NCI-H2171 treated with DMSO at 0.1 percent for 48 hours (cell line): ENCODE measurements at places on chromosomes 2 and 18.

DNA sequence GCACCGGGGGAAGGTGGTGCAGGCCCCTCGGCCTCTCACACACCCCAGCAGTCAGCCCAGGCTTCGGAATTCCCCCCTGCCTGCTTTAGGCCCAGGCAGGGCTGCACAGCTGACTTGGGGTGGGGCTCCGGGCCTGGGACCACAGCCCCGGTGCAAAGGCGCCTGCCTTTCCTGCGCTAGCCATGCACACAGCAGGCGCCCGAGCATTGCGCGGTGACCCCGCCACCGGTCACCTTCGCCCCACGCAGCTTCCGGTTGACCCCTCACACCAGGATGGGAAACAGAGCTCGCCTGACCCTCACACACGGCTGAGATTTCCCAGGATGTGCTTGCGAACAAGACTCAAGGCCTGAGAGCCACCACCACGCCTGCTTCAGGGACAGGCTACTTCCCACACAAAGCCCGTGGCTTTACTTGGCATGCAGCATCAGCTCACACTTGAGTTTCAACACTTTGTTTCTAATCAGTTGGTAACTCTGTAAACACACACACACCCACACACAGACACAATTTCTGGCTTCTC, 46.0 kb downstream of the SLC66A2 start:
- no peak for DNase-seq

DNA sequence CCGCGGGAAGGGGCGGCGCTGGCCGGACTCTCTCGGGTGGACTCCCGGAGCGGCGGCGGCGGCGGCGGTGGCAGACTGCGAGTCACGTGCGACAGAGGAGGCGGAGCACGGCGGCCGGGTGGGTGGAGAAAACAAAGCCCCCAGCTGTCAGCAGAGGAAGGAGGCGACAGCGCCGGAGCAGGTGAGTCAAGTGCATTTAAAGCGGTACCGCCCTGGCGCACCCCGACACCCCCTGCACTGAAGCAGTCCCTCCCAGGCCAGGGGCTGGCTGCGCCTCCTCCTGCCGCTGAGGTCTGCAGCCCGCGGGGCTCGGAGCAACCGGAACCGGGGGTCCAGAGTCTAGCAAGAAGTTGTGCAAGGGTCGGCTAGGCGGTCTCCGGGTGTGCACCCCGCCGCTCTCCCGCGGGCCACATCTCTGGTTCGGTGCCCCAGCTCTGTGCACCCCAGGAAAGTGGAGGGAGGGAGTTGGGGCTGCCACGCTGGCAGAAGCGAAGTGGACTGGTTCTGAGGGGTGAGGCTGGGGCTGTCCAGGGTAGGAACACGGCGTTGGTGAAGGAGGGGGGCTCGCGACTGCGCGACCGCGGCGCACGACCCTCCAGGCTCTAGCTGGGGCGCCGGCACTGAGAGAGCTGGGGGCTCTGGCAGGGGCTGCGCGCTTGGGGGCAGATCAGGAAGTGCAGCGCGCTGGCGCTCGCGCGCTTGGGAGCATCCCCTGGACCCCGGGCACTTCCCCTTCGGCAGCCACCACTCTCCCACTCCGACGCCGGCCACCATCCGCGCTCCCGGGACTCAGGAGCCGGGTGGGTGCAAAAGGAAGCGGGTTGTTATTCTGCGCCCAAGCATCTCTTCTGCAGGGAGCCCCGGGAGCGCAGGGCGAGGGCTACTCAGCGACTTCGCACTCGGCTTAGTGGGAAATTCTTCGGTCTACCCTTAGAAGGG, 64.0 kb upstream of the MAPRE2 start:
- peak; percentile 78 for DNase-seq

- no peak for DNase-seq
Measured at GRCh38 chr2:40129725-40130124, 322.2 kb downstream of the SLC8A1 start.

DNA sequence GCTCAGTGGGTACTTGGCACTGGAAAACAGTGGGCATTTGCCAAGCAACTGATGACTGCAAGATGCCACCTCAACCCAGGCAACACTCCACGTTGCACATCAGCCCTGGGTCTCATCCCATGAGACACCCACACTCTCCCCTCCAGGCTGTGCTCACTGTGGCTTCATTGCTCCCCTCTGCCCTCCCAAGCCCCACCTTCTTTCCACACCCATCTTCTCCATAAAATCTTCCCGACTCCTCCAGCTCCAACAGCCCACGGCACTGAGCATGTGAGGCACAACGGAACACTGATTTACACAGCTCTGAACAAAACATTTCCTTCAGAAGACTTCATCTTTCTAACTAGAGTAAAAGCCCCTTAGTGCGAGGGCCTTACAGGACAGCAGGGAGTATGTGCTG, 117.8 kb upstream of the ACAA2 start:
- DNase-seq, result no peak

DNA sequence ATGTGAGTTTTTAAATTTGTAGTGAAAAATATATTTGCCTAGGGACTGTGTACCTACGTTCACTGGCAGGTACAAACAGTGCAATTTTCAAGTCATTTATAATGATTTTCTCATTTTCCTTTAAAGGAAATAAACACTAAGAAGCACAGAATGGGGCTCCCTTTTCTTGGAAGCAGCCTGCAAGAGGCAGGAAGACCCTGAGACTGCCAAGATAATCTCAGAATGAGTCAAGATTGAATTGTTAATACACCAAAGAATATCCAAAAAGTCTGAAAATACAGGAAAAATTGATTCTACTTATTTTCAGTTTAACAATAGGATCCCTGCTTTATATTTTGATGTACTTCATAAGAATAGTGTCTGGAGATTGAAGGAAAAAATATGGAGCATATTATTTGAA, 331.2 kb downstream of the CTNNA2 start:
- no peak for DNase-seq

- peak; percentile 77 for DNase-seq
Measured at GRCh38 chr2:183037553-183038340, 510 bp downstream of the NCKAP1 start.

DNA sequence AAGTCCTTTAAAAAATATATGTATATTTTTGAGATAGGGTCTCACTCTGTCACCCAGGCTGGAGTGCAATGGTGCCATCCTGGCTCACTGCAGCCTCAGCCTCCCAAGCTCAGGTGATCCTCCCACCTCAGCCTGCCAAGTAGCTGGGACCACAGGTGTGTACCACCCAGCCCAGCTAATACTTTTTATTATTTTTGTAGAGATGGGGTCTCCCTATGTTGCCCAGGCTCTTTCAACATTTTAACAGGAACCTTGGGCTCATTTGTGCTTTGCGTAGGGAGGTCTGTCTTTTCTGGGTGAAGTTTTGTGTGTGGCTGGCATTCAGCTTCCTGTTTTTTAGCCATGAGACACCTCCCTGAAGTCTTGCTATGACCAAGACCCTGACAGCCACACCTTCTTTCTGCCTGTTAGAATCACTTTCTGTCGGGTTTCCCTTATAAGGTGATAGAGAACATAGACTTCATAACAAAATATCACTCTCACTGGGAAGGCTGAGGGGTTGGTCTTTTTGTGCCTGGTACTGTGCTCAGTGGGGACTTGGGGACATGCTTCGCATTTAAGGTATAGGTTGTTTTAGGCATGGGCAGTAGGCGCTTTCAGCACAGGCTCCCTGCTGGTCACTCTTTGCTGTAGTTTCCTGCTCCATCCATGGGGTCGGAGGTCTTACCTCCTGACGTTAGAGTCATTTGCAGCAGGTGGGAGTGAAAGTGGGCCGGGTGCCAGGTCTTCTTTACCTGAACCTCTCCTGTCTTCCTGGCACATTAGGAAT, 3.4 kb downstream of the RAB31 start:
- no peak for DNase-seq

DNA sequence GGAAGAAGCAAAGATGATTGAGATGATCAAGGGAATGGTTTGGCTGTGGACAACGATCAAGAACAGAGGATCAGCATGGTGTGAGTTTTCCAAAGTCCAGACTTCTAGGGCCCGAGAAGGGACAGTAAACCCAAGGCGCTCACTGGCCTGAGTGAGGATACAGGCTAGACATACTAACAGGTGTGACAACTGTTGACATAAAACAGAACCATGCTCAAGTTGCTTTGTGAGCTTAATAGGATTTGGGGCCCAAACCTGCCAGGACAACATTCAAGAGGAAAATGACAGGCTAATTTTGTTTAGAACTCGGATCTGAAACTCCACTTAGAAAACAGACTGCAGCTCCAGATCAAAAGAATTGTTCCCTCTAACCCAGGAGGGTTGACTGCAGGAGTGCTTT, 68.1 kb upstream of the ACKR3 start:
- no peak for DNase-seq

DNA sequence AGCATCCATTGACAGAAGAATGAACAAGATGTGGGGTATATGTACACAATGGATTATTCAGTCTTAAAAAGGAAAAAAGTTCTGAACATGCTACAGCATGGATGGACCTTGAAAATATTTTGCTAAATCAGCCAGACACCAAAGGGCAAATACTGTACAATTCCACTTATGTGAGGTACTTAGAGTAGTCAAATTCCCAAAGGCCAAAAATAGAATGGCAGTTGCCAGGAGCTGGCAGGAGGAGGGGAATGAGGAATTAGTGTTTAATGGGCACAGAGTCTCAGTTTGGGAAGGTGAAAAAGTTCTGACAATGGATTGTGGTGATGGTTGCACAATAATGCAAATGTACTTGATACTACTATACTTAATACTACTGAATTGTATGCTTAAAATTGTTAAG, 193.2 kb downstream of the MBD2 start:
- no peak for DNase-seq

DNA sequence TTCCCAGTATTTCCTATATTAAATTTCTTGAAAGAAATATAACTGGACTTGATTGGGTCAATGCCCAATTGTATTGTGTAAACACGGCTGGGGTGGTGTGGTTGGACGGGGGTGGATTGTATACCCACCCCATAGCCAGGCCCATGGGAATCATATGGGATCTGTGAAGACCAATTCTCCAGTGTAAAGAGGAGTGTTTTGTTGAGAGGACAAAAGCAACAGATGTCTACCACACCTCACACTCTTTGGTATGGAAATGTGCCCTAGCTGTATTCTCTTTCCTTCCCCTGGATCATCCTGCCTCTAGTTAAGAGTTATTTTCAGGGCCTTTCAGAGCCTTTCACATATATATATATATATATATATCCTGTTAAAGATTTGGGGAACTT, 57.5 kb upstream of the TGIF1 start:
- DNase-seq, result no peak

GRCh38 chr2:143843686-143844085, 676.2 kb downstream of the ZEB2 start:
- no peak for DNase-seq

DNA sequence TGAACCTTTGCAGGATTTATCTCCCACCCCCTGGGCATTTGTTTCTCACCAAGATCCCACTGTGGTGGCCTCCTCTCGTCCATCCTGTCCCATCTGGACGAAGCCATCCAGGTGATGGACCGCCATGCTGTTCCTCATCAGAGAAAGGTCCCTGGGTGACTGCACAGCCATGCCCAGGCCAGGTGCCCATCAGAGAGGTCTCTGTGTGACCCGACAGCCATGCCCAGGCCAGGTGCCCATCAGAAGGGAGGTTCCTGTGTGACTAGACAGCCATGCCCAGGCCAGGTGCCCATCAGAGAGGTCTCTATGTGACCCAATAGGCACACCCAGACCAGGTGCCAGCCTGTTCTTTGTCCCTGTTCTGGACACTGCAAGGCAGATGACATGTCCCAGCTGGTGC, 360.9 kb upstream of the SALL3 start:
- no peak for DNase-seq

GRCh38 chr18:27363872-27364271, 178.8 kb upstream of the CHST9 start:
- peak; percentile 60 for DNase-seq

- DNase-seq, result no peak
Measured at GRCh38 chr2:61670591-61671501, 132.7 kb upstream of the XPO1 start.

GRCh38 chr2:10721396-10722251, at the start of gene ATP6V1C2:
Gene ATP6V1C2, plus strand, starts transcription at chr2:10721630. Its CDS starts 1,220 bp downstream, at chr2:10722850.
- DNase-seq, result peak; percentile 25

DNA sequence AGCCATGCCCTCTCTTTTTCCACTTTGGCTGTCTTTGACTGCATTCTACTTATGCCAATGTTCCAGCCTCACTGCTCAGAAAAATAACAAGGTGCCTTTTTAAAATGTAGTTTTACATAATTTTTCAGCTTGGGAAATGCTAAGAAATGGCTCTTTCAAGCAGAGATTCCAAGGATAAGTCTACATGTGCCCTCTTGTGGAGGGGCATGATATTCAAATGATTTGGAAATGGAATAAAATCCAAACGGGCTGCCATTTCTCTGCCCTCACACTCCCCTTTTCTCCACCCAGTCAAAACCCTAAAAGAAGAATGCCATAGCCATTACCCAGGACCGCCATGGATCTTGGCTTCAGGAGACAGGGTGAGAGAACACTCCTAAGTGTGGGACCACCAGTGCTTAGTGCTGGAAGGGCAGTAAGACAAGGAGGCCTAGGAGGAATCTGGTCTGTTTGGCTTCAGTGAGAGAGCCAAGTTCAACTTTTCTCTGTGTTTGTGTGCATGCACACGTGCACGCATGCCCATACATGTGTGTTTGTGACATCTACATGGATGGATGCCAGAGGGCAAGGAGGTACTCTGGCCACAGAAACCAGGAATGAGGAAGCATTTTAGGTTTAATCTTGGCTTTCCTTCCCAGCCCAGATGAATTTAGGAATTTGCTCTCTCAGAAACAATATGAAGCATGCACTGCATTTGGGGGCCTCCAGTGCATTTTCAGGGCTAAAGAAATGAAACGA, 174.0 kb upstream of the SLC14A2 start:
- peak; percentile 21 for DNase-seq

DNA sequence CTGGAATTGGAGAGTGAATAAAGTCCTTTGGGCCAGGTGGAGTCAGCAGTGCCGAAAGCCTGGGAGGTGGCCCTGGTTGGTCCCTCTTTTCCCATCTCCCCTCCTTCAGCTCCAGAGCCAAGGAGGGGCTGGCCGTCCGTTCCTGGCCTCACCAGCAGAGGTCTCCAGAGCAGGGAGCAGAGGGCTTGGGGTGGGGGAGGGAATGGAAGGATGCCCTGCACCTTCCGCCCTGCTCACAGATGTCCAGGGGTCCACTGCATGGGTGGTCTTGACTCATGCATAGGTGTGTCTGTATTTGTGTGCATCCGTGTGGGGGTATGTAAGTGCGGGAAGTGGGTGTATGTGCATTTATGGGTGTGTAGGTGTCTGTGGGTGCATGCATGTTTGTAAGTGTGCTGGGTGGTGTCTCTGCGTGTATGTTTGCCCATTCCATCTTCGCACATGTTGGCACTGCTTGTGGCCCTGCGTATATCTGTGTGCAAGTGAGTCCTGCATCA, 201.8 kb downstream of the ZFP36L2 start:
- DNase-seq, result no peak

- no peak for DNase-seq
Measured at GRCh38 chr2:61493523-61493942, 22.6 kb upstream of the USP34 start.

GRCh38 chr2:112790305-112790704, 6.0 kb upstream of the IL1A start:
- no peak for DNase-seq

GRCh38 chr2:30683236-30683956, 123.8 kb downstream of the CAPN13 start:
- no peak for DNase-seq

GRCh38 chr18:61975526-61976326, 82.9 kb upstream of the RNF152 start:
- no peak for DNase-seq

- DNase-seq, result no peak
Measured at GRCh38 chr2:96864343-96865091, 5.4 kb downstream of the SEMA4C start.
